ENCODE measurements at places on chromosomes 7 and 10. TPM values are rescaled to one million over a fixed set of nuclear protein-coding genes. Genes with fewer than 3 reads are reported as not detected.

Gene FAM25G
- not detected for total RNA-seq

Gene HELLS
- 10.1 TPM for total RNA-seq

Gene MYL10
- total RNA-seq = not detected

Gene SNX10
- total RNA-seq = not detected

Gene NPC1L1
- not detected for total RNA-seq

Gene FAM25A
- not detected for total RNA-seq

Gene PDIA4
- 381 TPM for total RNA-seq

Gene POM121L12
- not detected for total RNA-seq

Gene RASSF4
- 10.6 TPM for total RNA-seq

Gene EPO
- total RNA-seq = not detected

Gene LRIT1
- total RNA-seq = not detected

Gene MRLN
- total RNA-seq = not detected
